ENCODE measurements at places on chromosomes 6 and 20. TPM values are rescaled to one million over a fixed set of nuclear protein-coding genes. Genes with fewer than 3 reads are reported as not detected.

Gene GNAS-AS1
- 11.7 TPM for total RNA-seq

DNA sequence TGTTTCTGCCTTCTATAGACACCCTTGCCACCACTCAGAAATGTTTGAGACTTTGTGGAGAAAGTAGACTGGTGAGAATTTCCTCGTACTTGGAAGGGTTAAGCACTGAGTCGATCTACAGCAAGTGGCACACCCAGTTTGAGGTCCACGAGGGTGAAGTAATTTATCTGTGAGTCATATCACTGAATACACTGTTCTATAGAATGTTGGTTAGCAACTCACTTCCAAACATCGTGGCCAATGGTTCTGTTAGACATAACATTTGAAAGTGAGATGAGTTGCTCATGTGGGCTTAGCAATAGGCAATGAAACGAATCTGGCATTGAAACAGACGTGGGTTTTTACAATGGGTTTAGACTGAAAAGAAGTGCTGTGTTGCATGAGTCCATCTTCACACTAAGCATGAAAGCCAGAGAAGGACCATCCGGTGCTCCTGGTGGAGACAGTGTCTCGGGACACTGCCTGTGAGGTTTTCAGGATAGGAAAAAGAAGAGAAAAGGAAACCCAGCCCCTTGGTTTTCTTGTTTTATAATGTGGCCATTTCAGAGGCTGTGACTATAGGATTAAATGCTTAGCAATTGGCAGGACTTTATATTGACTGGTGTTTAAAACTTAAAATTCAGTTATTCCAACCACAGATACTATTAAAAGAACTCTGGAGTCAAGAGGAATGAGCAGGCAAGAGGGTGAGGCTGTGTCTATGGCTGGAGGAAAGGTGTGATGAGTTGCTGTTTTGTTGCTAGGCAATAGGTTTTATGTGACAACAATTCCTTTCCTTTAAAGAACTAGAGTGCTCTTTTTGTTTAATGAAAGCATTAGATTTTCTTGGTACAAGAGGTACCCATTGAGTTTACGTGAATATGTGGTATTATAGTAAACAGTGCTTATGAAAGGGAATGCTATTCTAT is 31.0 kb upstream of the EZR start:
- DNase-seq: no peak

Gene GHRH
- total RNA-seq: not detected

DNA sequence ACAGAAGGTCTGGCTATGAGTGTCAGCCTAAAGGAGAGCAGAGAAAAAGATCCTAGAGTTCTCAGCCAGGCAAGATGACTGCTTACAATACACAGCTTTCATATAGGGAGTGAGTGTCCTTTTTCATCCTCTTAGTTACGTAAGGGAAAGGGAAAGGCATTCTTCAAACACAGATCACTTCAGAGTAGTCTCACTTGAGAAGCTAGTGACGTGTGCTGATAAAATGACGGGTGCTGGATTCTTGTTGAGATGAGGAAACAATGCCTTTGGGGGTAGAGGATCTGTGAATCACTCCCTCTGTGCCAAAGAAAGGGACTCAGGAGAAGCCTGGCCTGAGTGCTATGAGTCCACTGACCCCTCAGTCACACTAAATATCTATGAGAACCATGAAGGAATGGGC is 117.3 kb downstream of the QRSL1 start:
- DNase-seq: no peak

GRCh38 chr6:5073992-5074391 is 11.1 kb upstream of the PPP1R3G start:
- no peak for DNase-seq

DNA sequence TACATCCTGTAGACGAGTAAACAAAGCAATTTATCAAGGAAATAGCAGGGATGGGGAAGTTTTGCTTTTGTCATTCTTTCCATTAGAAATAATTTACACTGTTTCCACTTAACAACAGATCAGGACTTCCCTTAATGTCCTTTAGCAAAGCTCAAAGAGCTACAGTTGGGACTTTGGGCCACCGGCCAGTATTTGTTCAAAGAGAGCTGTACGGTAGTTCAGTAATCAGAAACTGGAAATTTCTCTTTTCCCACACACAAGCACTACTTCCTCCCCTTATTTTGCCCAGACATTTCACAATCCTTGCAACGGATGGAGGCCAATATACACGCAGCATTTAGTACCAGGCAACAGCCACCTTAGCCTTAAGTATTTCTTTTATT is 12.1 kb upstream of the HINT3 start:
- DNase-seq: no peak

DNA sequence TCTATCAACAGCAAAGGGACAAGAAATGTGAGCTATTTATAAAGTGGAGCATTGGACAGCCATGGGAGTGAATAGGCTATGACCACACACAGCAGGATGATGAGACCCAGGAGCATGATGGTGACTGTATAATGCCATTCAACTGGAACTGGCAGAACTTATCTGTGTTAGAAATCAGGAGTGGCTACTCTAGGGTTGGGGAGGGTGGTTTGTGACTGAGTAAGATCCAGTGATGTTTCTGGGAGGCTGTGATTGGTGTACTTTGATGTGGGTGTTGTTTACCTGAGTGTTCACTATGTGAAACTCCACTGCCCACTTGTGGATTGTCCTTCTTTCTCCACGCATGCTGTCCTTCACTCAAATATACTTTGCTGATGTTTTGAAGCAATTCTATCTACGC is 11.5 kb upstream of the HLA-B start:
- no peak for DNase-seq

Gene OR2H2
- not detected for total RNA-seq

GRCh38 chr6:25217829-25218228 is 61.3 kb upstream of the CARMIL1 start:
- no peak for DNase-seq

- DNase-seq: no peak
Measured at GRCh38 chr20:60138256-60139220, 180.3 kb downstream of the CDH26 start.

DNA sequence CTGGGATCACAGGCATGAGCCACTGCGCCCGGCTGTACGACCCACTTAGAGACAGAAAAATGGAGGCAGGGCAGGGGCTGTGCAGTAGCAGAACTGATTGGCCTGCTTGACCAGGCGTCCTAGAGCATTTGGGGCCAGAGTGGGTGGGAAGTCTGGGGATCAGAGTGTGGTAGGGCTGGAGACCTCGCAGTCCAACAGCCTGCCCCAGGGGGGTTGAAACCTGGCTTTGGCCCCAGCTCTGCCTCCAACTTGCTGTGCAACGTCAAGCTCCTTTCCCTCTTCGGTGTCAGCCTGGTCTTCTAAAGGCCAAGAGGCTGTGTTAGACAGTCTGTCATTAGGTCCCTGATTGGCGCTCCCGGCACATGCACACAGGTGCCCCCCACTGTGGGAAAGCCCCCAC is 15.3 kb upstream of the SPDEF start:
- DNase-seq: no peak

Gene NHSL1
- 57.8 TPM for total RNA-seq

- peak; percentile 61 for DNase-seq
Measured at GRCh38 chr6:68967549-68968300, 332.6 kb downstream of the ADGRB3 start.

Gene APOM
- 1.5 TPM for total RNA-seq

DNA sequence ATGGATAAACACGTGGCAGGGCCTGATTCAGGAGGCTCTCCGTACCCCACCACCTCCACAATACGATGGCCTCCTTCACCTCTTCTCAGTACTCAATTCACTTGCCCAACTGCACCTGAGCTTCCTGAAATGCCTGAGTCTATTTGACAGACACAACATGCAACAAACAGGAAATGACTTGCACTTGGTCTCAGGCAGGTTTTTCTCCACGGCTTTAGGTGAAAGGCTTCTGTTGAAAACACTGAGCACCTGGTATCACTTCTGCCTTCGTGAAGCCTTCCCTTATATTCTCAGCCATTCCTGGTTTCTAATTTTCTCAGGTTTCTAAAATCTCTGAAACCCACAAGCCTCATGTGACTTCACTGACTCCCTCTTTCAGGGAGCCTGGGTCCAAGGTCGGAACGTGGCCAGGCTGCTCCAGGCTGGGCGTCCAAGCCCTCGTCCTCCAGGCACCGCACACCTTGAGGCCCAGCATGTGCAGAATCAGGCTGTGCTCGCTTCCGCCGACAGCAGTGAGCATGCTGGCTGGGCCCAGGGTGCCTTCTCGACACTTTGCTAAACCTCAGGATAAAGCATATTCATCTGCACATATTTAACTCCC is 34.7 kb downstream of the TAF4 start:
- DNase-seq: no peak

Gene DLL1
- 34.3 TPM for total RNA-seq

Gene METTL24
- total RNA-seq: 1.5 TPM

Gene SYNGAP1
- 75.1 TPM for total RNA-seq

Gene NRSN1
- 5.7 TPM for total RNA-seq

DNA sequence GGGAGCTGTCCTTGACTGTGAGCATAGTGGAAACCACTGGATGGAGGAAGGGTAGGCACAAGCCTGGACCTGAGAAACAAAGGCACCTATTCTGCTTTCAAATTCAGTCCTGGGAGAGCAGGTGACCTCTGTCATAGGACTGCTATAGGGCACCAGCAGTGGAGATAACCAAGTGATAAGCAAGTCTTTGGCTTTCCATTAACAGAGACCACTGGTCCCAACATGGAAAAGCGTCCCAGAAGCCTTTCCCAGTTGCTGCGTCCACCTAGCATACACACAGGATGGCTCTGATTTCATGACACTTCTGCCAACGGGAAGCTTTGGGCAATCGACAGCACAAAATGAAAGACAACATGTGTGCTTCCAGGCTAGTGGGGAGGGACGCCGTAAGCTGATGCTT is 8.9 kb downstream of the SLC22A3 start:
- no peak for DNase-seq

- DNase-seq: peak; percentile 76
Measured at GRCh38 chr6:75349262-75349984, 64.8 kb upstream of the TMEM30A start.

GRCh38 chr6:73372516-73372915 is 2.8 kb upstream of the OOEP start:
- DNase-seq: no peak

Gene C20orf144
- not detected for total RNA-seq

- DNase-seq: peak; percentile 67
Measured at GRCh38 chr6:78910591-78911171, 43.3 kb downstream of the IRAK1BP1 start.

Gene SPATA25
- total RNA-seq: 1.2 TPM

GRCh38 chr6:168498161-168498843 is 57.3 kb downstream of the SMOC2 start:
- DNase-seq: no peak
